ENCODE measurements at places on chromosomes 7 and 10. TPM values are rescaled to one million over a fixed set of nuclear protein-coding genes. Genes with fewer than 3 reads are reported as not detected.

GRCh38 chr10:74919671-74920070 lies 93.3 kb downstream of the KAT6B start:
- H3K4me3 ChIP-seq = no peak overlapping the region
- peaks cover 20% of the 10 kb centered on the region for H3K36me3 ChIP-seq
- peaks cover 21% of the 10 kb centered on the region for H3K4me1 ChIP-seq
- no peak for DNase-seq
- H3K27me3 ChIP-seq = no peaks in the 10 kb centered on the region

DNA sequence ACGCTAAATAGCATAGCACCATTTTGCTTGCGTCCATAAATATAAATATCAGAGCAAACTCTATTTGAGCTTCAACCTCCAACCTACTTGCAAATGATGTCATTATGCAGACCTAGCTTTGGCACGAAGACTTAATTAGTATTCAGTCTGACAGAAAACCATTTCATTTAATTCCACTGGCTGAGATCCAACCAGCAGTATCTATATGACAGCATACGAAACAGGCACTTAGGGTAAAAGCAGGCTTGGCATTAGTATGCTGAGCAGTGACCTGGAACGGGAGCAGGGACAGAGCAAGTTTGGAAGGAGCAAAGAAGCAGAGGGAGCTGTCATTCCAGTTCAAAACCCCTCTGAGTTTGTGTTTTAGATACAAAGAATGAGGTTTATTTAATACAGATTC lies 312.5 kb upstream of the CHRM2 start:
- no peaks in the 10 kb centered on the region for H3K36me3 ChIP-seq
- no peaks in the 10 kb centered on the region for H3K27me3 ChIP-seq
- no peak overlapping the region for H3K27ac ChIP-seq
- DNase-seq = no peak

DNA sequence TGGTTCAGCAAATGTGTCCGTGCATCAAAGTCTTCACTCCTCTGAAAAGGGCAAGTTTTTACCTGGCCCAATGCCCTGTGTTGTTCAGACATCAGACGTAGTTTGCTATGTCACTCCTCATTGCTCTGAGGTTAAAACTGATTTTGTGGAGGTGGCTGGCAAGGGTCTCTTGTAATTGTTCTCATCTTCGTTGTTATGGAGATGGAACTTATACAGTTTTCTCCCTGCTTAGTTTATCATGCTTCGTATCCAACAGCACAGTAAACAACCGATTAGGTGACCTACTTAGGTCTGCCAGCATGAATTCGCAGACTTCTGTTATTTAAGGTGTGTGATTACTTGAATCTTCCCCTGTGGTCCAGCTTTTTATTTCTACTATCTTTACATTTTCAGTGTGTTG lies 274.1 kb upstream of the SMIM30 start:
- no peak overlapping the region for H3K27ac ChIP-seq
- no peaks in the 10 kb centered on the region for H3K36me3 ChIP-seq
- DNase-seq = no peak
- no peak overlapping the region for H3K4me3 ChIP-seq
- no peaks in the 10 kb centered on the region for H3K4me1 ChIP-seq

DNA sequence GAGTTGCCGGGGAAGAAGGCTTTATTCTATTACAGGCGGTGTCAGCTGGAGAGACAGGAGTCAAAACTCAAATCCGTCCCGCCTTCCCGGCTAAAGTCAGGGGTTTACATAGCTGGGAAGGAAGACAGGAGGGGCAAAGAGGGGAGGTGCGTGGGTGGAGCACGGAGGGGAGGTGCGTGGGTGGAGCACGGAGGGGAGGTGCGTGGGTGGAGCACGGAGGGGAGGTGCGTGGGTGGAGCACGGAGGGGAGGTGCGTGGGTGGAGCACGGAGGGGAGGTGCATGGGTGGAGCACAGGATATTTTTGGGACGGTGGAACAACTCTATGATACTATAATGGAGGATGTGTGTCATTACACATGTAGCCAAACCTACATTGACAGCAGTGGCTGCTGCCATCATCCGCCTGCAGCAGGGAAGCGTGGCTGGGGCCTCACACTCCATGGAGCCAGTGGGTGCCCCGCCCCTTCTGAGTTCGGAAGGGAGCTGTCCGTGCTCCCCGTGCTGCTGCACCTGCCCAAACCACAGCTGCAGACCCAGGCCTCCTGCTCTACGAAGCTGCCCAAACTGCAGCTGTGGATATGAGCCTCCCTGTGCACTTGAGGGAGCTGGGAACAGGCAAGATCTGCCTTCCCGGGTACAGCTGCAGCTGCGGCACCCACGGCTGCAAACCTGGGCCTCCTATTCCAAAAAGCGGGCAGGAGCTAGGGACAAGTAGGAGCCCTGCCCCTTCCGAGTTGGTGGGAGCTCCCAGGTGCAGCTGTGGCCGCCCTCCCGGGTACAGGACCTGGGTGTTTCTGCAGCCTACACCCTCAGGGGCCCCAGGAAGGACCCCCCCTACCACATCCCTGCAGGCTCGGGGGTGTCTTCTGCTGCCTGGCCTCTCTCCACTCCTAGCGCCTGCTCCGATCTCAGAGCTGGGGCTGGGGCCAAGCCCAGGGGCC lies 119.4 kb downstream of the DYNC2I1 start:
- H3K27me3 ChIP-seq = no peaks in the 10 kb centered on the region
- H3K4me3 ChIP-seq = peak overlapping the region; percentile 78
- H3K36me3 ChIP-seq = no peaks in the 10 kb centered on the region
- H3K27ac ChIP-seq = peak overlapping the region; percentile 45
- H3K4me1 ChIP-seq = peaks cover 15% of the 10 kb centered on the region
- peak; percentile 80 for DNase-seq

DNA sequence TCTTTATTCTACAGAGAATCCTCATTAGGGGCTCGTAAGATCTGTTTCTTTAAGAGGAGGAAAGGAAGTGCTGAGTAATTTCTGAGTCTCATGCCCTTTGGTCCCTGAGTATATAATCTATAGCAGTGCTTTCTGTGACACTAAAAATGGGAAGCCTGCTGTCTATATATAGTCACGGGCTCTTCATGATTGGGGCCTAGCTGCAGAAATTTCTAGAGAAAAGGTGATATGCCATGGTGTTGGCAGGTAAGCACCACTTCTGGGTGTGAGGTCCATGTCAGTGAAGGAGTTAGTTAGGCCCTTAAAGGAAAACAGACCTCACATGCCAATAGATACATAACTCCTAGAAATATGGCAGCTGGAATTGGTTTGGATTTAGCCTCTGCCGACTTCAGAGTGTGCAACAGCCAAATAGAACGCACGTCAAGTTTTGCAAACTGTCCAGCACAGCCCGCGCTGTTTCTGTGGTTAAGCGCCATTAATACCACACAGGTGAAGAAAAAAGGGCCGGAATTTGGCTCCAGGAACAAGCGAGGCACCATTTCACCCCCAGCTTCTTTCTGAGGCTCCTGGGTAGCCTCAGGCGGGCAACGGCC lies 123.2 kb downstream of the TACC2 start:
- H3K36me3 ChIP-seq = no peaks in the 10 kb centered on the region
- peaks cover 38% of the 10 kb centered on the region for H3K27me3 ChIP-seq
- DNase-seq = no peak
- no peak overlapping the region for H3K27ac ChIP-seq

DNA sequence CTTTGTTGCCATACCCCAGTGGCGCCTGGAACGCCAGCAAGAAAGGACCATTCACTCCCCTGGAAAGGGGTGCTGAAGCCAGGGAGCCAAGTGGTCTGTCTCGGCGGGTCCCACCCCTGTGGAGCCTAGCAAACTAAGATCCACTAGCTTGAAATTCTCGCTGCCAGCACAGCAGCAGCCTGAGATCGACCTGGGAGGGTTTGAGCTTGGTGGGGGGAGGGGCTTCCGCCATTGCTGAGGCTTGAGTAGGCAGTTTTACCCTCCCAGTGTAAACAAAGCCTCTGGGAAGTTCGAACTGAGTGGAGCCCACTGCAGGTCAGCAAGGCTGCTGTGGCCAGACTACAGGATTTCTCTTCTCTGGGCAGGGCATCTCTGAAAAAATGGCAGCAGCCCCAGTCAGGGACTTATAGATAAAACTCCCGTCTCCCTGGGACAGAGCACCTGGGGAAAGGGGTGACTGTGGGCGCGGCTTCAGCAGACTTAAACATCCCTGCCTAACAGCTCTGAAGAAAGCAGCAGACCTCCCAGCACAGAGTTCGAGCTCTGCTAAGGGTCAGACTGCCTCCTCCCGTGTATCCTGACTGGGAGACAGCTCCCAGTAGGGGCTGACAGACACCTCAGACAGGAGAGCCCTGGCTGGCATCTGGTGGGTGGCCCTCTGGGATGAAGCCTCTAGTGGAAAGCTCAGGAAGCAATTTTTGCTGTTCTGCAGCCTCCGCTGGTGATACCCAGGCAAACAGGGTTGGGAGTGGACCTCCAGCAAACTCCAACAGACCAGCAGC lies 281.1 kb upstream of the SP4 start:
- H3K27ac ChIP-seq = no peak overlapping the region
- H3K4me1 ChIP-seq = no peaks in the 10 kb centered on the region
- no peak for DNase-seq
- H3K27me3 ChIP-seq = peaks cover 2% of the 10 kb centered on the region
- H3K4me3 ChIP-seq = no peak overlapping the region

Gene HTR5A
- total RNA-seq = not detected

Gene GPR15LG
- total RNA-seq = not detected

Gene CPA4
- not detected for total RNA-seq

Gene DPYSL4
- 32.5 TPM for total RNA-seq

Gene NEURL1
- total RNA-seq = 2.8 TPM
